ENCODE measurements at places on chromosomes 6 and 20.

GRCh38 chr6:109687271-109687761 lies 3.7 kb downstream of the AK9 start:
- DNase-seq: no peak

GRCh38 chr6:164998297-164998696 lies 311.1 kb downstream of the C6orf118 start:
- no peak for DNase-seq

GRCh38 chr20:17841751-17842215 lies 126.8 kb downstream of the SNX5 start:
- no peak for DNase-seq

GRCh38 chr6:150547502-150548222 lies 52.0 kb upstream of the PLEKHG1 start:
- no peak for DNase-seq

DNA sequence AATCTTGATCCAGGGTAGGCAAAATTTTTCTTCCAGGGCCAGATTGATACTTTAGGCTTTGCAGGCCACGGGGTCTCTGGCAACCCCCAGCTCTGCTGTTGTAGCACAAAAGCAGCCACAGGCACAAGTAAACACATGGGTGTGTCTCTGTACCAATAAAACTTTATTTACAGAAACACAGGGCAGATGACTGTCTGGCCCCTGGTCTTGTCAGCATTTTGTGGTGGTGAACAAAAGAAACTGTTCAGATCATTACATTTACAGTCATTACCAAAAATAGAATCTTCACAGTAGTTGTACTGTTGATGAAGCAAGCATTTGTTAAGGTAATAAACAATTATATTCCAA lies 45.0 kb upstream of the KIF25 start:
- no peak for DNase-seq

Data from GDM1 (cell line).